ENCODE measurements at places on chromosomes 12 and 14.

GRCh38 chr12:55818886-55819285, 1.0 kb downstream of the ORMDL2 start:
- DNase-seq = no peak

DNA sequence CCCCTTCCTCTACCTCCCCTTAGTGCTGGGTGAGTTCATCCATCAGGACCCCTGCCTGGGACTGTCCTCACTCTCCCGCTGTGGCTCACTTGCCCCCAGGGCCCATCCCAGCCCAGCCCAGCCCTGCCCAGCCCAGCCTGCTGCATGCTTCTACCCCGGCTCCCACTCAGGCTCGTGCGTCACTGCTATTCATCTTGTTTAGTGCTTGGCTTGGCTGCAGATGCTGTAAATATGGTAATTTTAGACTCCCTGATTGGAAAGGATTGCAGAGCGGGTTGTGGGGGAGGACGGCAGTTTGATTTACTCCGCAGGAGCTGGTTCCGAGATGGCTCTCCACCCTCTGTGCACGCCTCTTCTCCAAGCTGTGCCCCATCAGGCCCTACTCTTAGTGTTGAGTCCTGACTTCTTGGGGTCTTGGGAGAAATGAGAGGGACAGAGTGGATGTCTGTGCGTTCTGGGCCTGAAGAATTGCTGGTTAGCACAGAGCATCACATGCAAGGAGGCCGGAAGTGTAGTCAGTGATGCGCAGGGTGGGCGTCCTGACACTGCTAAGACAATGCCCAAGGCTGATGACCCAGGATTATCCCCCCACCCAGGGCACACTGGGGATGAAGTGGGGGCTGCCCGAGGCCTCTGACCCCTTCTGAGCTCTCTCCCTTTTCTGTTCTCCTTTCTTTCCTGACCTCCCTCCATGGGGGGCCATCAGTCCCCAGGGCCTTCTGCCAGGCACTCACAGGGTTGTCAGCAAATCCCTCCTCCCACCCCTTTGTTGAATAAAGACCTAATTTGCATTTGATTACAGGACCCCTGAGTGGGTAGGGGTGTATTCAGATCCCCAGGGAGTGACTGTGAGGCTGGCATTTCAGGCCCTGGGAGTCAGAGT, 244.4 kb downstream of the ZFP36L1 start:
- no peak for DNase-seq

DNA sequence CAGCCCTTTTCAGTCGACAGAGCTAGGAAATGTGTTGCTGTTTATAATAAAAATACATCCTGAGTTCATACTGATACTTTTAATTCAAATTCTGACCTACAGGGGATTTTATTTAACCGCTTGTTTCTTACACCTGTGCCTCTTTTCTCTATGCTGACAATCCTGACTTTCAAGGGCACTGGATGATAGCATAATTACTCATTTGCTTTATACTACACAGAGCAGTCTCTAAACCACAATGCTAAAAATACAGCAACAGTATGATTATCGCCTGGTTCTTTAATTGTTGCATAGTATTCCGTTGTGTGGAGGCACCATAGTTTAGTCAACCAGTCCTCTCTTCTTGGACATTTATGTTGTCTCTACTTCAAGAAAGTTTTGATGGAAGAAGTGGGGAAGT, 372.9 kb downstream of the DPF3 start:
- no peak for DNase-seq

DNA sequence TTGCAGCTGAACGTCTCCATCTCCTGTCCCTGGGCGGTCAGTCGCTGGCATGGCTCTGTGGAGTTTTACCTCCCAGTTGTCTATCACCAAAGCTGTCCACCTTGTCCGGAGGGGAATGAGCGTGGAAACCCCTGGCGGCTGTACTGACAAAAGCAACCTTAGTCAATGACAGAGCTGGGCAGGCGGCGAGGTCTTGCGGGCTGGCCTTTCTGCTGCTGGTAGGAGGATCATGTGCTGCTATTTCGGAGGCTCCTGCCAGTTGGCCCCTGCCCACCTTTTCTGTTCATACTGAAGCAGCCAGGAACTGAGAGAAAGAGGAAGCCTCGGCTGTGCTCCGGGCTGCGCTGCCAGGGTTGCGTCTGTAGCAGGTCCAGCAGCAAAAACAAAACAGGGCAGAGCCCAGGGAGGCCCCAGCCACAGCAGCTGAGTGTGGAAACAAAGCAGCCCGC, 57.7 kb downstream of the HMGA2 start:
- DNase-seq = no peak

GRCh38 chr12:53223389-53224060, 8.5 kb downstream of the RARG start:
- DNase-seq = no peak

GRCh38 chr14:62947301-62947700, 98.0 kb downstream of the KCNH5 start:
- DNase-seq = no peak

- DNase-seq = no peak
These were observed 31.6 kb downstream of the POLR3B start for GRCh38 chr12:106389151-106389550.

DNA sequence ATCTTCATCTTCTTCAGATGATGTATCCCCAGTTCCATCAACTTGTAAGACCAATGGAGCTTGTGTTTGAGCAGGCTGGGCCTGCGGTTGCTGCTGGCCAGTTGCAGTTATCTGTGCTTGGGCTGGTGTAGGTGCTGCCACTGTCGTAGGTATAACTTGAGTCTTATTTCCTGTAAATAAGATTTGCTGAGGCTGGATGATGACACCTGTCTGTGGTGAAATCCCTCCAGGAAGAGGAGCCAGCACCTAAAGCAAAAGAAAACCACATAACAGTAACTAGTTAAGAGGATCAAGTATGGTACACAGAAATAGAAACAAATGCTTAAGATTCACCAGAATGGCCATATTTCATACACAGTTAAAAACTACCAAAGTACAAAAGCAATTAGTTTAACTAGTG, 28.2 kb downstream of the GTF2A1 start:
- DNase-seq = no peak
